ENCODE measurements at places on chromosomes 13 and 19.

DNA sequence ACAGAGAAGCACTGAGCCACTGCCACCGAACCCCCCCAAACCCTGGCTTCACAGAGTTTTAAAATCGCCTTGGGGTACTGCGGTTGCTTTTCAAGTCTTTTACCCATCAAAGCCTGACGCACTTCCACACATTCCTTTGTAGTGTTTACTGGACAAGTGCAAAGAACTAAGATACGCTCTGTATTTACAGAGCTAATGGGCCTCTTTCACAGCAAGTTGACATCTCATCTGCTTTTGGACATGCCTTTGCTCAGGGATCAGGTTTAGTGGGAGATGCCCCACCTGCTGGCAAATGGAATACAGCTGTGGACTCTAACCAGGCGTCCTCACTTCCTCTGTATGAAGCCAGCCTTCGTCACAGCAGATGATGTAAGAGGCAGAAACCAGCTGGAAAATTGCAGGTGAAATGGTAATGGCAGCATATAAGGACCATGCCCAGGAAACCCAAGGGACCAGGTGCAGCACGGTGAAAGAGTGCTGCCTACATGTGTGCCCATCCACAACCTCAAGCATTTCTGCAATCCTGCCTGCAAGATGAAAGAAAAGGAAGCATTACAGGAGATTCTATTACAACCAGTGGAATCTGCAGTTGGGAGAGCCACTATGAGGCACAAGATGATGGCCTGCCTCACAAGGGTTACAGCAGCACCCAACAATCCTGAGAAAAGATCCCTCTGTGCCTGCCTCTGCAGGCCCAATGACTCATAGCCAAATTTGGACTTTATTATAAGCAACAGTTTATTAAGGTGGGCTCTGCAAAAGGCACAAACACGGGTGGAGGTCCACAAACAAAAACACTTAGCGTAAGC is 34.7 kb downstream of the BRD4 start:
- no peak for DNase-seq

GRCh38 chr19:1260749-1261537 is 8.2 kb upstream of the CIRBP start:
- peak; percentile 93 for DNase-seq

DNA sequence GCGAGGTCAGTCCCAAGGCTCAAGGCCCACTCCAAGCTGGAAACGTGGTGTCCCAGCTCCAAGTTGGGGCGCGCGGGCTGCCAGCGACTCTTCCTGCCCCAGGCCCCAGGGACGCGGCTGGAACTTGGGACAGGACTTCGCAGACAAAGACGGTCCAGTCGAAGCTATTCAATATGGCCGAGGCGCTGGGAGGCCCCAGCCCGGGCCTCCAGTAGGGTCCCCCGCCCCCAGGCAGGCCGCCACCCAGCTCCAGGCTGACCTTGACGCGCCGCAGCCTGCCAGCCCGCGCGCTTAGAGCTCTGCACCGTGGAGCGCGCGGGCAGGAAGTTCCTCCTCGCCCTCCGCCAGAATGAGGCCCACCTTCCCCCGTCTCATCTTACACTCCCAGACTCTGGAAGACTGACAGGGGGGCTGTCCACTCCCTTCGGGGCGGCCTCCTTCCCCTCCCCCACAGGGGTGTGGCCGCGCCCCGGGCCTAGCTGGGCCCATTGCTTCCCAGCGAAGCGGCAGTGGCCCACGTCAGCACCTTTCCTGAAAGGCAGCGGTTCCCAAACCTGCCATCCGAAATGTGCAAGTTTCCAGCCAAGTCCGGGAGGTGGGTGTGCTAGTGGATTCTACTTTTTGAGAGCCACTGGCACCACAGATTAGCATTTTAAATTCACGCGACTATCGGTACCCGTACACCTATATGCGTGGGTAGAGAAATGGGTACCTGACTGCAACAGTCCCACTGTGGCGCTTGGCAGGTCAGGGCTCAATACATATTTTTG is at the start of gene CCDC8:
Gene CCDC8, minus strand, starts transcription at position 303 of the 770 bp plus-strand sequence. CDS start 754 bp downstream, outside the sequence.
- no peak for DNase-seq

DNA sequence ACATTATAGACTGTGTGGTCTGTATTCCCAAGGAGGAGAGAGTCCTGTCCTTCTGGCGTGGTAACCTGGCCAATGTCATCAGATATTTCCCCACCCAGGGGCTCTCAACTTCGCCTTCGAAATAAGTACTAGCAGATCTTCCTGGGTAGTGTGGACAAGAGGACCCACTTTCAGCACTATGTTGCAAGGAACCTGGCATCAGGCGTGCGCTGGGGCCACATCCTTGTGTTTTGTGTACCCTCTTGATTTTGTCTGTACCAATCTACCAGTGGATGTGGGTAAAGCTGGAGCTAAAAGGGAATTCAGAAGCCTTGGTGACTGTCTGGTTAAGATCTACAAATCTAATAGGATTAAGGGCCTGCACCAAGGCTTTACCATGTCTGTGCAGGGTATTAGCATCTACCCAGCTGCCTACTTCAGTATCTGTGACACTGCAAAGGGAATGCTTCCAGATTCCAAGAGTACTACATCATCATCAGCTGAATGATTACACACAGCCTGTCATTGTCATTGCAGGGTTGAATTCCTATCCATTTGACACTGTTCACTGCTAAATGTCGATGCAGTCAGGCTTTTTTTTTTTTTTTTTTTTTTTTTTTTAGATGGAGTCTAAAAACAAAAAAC is 148.0 kb downstream of the PRR20E start:
- no peak for DNase-seq

DNA sequence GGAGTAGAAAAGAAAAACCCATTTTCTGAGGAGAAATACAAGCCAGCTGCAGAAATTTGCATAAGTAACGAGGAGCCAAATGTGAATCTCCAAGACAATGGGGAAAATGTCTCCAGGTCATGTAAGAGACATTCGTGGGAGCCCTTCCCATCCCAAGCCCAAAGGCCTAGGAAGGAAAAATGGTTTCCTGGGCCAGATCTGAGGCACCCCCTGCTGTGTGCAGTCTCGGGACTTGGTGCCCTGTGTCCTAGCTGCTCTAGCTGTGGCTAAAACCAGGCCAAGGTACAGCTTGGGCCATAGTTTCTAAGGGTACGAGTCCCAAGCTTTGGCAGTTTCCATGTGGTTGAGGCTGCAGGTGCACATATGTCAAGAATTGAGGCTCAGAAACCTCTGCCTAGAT is 444.9 kb downstream of the PCDH20 start:
- no peak for DNase-seq

DNA sequence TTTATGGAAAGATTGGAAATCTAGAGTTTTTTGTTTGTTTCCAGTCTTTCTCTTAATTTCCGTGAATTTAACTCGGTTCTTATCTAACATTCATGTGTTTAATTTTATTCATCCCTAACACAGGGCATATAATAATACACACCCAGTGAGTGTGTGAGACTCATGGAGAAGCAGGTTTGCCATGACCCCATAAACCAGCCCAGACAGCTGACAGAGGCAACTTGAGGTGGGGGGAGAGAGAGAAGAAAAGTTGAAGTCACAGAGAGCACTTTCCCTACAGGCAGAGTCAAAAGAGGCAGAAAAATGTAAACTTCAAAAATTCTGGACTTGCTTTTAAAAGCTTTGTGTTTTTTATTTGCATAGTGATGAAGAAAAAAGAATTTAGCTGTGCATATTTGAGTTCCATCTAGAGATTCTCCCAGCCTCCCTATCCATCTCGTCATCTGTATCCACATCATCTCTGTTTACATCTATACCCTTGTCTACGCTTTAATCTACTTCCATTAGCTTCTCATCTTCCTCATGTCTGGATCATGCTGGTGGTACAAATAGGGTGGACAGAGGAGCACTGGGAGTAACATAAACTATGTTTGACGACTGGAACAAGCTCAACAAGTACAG is 60.2 kb downstream of the THSD1 start:
- DNase-seq = no peak

- no peak for DNase-seq
Measured at GRCh38 chr13:21310220-21310619, 133.8 kb downstream of the MRPL57 start.

GRCh38 chr13:32150794-32151193 is 119.2 kb downstream of the FRY start:
- no peak for DNase-seq

DNA sequence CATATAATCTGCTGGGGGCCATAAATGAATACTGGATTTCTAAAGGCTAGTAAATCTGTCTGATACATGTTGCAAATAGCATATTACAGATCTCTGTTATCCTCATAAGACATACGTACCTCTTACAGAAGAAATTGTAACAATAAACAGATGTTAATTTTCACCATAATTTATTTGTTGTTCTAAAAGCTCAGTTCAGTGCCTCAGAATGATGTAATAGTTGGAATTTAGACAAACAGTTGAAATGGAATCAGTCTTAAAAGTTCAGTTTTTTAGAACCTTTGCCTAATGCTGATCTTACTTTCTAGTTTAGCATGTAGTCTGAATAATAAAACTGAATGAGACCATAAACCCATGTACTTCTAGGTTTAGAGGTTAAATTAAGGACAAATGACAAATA is 43.1 kb downstream of the B3GLCT start:
- DNase-seq = no peak

DNA sequence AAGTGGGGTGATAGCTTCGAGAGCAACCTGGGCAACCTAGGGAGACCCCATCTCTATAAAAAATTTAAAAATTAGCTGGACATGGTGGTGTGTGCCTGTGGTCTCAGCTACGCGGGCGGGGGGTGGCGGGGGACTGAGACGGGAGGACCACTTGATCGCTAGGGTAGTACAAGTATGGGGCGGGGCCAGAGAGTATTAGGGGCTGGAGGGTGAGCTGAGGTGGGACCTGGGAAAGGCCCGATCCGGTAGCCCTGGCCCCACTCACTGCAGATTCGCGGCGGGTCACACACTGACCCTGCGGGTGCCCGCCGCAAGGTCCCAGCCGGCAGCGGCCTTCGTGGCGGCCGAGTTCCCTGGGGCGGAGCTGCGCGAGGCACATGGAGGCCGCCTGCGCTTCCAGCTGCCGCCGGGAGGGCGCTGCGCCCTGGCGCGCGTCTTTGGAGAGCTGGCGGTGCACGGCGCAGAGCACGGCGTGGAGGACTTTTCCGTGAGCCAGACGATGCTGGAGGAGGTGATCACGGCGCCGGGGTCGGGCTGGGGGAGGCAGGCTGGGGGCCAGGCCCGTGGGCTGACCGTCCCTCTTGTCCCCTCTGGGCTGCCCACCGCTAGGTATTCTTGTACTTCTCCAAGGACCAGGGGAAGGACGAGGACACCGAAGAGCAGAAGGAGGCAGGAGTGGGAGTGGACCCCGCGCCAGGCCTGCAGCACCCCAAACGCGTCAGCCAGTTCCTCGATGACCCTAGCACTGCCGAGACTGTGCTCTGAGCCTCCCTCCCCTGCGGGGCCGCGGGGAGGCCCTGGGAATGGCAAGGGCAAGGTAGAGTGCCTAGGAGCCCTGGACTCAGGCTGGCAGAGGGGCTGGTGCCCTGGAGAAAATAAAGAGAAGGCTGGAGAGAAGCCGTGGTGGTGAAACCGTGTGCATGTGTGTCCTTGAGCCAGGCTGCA is 2.0 kb upstream of the ARHGAP45 start:
- DNase-seq = no peak

DNA sequence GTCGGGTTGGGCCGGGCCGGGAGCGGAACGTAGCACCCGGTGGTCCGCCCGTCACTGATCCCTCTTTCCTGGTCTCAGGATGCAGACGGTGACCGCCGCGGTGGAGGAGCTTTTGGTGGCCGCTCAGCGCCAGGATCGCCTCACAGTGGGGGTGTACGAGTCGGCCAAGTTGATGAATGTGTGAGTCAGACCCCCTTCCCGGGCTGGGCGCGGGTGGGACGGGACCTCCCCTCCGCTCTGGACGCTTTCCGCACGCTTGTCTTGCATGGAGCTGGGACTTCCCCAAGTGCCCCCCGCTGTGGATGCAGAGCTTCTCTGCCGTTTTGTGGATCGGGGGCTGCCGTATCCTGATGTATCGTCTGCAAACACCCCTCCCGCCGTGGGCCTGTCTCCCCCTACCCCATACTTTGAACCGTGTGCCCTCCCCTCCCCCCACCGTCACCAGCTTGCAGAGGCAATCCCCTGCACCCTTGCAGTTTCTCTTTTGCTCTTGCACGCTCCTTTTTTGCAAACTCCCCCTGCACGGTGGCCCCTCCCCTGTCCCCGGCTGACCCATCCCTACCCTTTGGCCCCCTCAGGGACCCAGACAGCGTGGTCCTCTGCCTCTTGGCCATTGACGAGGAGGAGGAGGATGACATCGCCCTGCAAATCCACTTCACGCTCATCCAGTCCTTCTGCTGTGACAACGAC is 669 bp downstream of the GADD45B start:
- no peak for DNase-seq

DNA sequence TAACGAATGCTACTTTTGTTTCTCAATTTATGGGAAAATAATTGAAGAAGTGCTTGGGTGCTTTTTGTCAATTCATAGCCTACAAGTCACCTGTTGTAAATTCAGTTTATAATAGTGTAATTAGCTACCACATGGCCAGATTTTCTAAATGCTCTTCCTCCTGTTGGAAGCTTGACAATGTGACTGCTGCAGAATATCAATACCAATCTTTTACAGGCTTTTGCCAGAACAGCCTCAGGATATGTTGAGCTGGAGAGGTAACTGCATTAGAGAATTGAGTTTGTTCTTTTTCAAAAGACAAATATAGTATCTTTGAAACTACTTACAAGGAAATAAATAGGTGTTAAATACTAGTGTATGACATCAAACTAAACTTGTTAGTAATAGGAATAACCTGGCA is 277.8 kb downstream of the POU4F1 start:
- DNase-seq = no peak

DNA sequence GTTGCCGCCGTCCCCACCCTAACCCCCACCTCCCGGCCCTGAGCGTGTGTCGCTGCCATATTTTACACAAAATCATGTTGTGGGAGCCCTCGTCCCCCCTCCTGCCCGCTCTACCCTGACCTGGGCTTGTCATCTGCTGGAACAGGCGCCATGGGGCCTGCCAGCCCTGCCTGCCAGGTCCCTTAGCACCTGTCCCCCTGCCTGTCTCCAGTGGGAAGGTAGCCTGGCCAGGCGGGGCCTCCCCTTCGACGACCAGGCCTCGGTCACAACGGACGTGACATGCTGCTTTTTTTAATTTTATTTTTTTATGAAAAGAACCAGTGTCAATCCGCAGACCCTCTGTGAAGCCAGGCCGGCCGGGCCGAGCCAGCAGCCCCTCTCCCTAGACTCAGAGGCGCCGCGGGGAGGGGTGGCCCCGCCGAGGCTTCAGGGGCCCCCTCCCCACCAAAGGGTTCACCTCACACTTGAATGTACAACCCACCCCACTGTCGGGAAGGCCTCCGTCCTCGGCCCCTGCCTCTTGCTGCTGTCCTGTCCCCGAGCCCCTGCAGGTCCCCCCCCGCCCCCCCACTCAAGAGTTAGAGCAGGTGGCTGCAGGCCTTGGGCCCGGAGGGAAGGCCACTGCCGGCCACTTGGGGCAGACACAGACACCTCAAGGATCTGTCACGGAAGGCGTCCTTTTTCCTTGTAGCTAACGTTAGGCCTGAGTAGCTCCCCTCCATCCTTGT is 6.4 kb downstream of the YIPF2 start:
- no peak for DNase-seq
